ENCODE measurements at places on chromosomes 5 and 9.

DNA sequence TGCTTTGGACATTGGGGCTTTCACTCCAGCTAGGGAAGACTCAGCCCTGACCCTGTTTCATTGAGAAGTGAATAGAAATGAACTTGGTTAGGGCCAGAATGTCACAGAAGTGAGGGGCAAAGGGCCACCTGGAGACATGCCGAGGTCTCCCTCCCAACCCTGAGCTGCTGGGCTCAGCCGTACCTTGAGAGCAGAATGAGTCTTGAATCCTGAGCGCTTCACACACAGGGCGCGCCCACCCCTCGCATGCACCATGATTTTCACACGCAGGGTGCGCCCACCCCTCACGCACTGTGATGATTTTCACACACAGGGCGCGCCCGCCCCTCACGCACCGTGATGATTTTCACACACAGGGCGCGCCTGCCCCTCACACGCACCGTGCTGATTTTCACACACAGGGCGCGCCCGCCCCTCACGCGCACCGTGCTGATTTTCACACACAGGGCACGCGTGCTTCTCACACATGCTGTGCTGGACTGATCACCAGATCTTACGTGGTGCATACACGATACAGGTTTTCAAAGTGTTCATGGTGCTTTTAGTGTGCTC is 99.0 kb downstream of the EHMT1 start:
- DNase-seq: no peak

GRCh38 chr9:33742051-33742450 is 53.3 kb upstream of the PRSS3 start:
- DNase-seq: no peak

DNA sequence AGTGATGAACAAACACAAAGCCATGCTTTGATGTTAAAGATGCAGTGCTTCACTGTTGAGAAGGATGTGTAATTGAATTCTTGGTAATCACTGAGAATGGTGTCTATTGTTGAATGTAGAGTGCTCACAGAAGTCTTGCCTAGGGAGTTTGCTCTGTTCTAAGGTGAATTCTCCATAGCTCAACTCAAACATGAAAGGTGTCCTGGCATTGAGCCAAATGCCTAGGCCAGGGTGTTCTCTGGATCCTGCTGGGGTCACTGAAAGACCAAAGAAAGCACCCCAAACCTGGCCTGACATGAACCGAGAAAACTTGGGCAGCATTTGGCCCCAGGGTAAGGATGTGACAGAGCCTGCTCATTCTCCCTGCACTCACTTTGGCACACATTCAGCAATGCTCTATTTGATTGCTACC is 217.3 kb downstream of the ARL15 start:
- DNase-seq: no peak

DNA sequence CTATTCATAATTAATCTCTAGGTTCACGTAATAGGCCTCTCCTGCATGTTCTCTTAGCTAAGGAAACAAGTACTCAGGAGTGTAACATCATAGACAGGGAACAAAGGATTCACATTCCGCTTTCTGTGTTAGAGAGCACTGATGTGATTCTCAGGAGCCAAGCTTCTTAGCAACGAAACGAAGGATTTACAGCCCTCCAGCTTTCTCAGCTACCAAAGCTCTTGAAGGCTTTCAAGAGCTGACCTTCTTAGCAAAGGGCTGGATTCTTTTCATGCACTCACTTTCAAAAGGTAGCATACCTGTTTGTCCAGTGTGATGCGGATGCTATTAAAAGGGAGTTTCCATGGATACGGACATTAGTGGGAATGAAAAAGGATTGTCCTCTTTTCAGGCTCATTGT is 107.4 kb downstream of the TUSC1 start:
- DNase-seq: no peak

DNA sequence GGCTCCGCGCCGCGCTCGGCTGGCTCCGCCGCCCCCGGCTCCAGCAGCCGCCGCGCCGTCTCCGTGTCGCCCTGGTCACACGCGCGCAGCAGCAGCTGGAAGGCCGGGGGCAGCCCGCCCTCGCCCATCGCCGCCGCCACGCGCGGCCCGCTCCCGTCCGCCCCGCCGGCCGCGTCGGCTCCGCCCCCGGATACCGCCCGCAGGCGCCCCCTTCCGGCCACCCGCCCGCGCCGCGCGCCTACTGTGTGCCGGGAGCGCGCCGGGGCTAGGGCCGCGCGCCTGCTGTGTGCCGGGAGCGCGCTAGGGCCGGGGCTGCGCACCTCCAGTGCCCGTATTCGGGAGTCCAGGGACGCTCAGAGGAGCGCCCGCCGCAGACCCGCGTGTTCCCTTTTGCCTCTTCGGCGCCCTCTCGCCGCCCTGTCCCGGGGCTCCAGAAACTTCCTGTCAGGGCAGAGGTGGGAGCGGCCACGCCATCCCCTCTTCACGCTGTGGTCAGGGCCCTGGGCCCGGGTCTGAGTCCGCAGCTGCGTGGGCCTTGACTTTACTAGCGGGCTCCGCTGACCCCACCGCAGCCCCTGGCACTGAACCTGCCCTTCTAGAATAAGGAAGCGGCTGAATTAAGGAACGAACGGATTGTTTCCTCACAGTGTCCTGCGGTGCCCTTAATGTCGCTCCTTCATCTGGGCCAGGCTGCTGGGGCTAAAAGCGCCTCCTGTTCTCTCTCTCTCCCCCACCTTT is at the start of gene ANKS6:
Gene ANKS6, minus strand, starts transcription at position 192 of the 738 bp plus-strand sequence. Its CDS starts 64 bp downstream, at position 128.
- DNase-seq: peak; percentile 51

DNA sequence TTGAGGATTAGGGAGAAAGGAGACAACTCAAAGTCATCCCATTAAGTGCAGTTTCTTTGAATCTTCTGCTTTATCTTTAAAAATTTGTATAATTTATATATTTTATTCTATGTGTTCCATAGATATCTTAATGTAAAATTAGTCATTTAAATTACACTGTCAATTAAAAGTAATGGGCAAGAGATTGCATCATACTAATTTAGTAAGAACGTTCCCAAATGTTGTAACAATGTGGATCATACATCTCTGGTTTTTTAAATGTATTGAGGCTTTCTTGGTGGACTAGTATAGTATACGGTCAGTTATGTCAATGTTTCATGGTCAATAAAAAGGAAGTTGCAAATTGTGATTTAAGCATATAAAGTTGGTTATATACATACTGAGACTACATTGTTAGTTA is 6.2 kb downstream of the TSLP start:
- no peak for DNase-seq
